ENCODE measurements at places on chromosomes 2 and 18.
A peak's percentile ranks its signal among the peaks of the same experiment; 100 is the strongest.

DNA sequence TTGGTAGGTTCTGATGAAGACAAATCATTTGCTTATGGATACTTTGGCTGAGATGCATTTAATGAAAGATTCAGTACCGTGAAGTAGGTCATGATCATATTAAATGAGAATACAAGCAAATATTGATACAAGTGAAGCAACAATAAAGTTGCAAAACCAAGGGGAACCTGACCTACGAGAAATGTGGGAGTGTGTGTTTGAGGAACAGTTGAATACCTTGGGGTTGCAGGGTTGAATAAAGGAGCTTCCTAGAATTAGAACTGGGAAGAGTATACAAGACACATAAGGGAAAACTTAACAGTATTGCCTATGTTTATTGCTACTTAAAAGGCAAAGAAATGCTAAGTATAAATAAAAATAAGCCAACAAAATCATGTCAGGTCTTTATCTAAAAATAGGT, 702.9 kb downstream of the ERBB4 start:
- no peak for DNase-seq

DNA sequence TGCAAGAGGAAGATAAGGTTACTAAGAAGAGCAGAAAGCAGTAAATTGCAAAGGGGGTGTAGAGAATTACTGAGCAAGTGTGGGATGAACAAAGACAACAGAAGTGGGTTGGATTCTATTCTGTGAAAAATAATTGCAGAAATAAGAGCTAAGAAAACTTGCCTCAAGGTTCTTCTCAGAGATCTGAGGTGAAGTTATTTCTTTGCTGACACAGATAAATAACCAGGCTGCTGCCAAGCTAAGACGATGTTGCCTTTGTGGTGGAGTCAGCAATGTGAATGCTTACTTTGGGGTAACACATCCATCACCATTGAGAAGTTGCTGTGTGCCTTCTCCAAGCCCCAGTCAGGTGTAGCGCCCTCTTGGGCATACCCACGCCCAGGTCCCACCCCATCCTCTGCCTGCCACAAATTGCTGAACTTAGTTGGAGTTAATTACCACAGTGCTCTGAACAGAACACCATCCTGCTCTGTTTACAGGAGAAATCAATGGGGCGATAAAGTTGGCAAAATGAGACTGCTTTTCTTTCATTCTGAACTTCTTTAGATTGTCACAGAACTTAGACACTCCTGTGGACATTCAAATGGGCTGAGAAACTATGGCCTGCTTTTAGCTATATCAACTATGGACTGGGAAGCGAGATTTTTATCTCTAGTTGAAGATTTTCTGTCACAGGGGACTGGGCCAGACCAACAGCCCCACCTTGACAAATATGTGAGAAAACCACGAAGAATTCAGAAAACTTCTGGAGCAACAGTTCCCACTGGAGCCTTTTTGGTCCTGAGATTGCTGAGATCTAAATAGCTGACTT, 283.6 kb downstream of the TMX3 start:
- DNase-seq, result no peak

DNA sequence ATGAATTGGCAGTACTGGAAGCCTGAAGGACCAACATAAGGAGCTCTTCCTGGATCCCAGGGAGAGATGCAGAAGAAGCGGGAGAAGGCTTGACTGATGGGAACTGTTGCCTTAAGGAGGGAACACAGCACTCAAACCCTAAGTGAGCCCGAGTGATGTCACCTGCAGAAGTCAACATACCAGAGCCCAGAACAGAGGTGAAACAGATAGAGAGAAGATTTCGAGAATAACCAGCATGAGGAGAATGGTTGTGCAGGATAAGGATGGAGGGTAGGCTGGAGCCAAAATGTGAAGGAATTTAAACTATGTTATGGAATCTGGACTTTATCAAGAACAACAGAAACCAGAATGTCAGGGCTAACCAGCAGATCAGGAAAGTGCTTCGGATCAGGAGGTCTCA, 463.1 kb upstream of the DDX18 start:
- DNase-seq, result no peak

- DNase-seq, result peak; percentile 20
These were observed 15.4 kb upstream of the RMC1 start for GRCh38 chr18:23487738-23488570.

DNA sequence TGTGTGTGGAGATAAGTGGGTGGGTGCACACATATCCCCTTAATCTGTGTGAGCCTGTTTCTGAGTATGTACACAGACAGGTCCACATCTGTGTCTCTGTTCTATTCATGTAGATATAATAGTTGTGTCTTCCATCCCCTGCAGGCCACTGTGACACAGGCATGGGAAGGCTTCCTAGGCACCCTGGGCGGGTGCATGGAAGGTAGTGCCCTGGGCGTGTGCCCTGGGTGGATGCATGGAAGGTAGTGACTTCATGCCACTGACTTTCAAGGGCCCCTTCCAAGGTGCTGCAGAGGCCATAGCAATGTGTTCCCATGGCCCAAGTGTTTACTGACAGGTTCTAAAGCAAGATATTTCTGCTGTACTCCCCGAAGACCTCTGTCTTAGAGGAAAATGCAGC, 462.5 kb upstream of the HS6ST1 start:
- no peak for DNase-seq

DNA sequence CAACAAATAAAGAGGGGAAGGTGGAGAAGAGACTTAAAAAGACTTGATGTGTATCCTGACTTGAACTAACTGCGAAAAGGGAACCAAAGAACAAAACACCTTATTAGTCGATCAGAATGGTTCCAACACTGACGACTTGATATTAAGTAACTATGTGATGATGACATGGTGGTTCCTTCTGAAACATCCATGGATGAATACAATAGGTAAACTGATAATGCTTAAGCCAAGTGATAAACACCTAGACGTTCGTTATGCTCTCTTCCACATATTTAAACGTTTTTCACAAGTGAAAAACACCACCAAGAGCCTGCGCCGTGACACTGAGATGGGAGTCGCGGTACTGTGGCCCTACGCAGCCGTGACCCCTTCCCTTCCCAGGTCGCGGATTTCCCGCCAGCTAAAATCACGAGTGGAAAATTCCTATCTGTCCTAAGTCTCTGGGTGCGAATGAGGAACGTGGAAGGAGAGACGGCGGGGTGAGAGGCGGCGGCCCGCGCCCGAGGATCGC, 797 bp downstream of the TTC32 start:
- peak; percentile 11 for DNase-seq

DNA sequence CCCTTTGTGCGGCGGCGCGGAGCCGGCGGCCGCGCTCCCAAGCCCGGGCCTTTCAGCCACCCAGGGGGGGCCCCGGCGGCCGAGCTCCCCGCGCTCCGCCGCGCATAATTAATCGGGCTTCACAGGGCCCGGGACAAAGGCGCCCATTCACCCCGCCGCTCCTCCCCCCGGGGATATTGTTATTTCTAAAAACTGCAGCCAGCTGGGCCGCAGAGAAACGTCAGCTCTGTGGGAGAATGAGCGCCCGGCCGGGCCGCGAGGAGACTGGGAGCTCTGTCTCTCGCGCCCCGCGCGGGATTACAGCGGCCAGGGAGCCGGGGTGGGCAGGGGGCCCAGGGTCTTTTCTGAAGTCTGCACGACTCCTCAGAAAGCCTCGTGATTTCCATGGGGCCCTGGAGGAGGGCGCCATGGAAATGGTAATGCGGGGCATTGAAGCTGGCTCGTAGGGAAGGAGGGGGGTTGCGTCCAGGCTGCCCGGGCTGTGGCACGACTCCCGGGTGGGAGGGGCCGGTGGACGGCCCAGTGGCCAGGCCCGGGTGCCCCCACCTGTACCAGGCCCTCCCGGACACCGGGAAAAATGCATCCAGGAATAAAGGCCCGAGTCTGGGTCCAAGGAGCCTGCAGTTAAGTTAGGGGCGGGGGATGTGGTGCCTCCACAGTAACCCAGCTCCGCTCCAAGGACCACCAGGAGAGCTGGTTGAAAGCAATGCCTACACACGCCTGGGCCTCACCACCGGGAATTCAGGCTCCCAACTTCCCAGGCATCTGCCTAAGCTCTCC, 125.3 kb downstream of the ZFP36L2 start:
- DNase-seq, result peak; percentile 79

DNA sequence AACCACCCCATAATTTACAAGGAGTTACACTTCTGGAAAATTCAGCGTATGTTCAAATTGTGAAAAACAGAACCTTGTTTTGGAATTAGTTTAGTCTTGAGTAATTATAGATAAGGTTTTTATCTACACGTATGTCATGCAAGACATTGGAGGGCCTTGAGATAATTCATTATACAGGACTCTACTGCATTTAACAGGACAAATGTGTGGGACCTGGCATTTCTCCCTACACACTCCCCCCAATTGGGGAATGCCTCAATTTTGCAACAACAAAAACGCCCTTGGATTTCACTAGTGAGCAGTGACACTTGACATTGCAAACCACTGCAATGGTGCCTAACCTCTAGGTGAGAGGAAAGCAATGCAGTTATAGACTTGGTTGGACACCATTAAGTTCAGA, 11.4 kb downstream of the SLC1A4 start:
- DNase-seq, result no peak

- DNase-seq, result no peak
These were observed 21.0 kb downstream of the TCF7L1 start for GRCh38 chr2:85154048-85154753.

DNA sequence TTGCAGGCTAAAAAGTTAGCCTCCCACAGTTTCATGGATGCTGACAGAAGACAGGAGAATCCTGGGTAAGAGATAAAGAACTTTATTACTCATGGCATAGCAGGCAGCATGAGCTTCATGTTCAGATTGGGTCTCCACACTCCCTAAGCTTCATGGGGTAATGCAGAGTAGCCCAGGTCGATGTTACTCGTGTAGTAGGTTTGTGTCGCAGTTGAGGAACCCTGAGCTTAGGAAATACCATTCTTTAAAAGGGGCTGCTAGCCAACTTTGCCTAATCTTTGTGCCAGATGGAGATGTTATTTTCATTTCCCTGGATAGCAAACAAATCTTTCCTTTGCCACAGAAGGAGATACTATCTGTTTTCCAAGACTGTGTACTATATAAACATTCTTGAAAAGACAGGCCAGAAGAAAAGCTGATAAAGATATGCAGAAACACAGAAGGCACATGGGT, 117.6 kb downstream of the LTBP1 start:
- no peak for DNase-seq

- peak; percentile 58 for DNase-seq
These were observed 230.7 kb upstream of the CCDC68 start for GRCh38 chr18:55189972-55190371.

GRCh38 chr2:236642125-236642524, 72.5 kb downstream of the ACKR3 start:
- no peak for DNase-seq

DNA sequence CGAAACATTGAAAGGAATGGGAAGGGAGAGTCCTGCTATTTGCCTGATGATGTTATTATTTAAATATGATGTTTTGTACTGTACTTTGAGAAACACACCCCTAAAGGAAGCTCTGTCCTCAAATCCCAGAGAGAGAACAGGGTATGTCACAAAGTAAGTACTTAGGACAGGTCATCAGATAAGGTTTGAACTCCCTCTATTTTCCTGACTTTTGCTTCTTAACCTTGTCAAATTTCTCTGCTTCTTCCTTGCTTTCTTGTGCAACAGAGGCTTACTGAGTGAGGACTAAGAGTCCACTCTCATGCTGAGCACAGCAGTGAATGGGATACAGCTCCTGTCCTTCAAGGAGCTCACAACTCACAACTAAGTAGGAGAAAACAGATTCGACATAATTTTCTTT, 3.7 kb downstream of the DGUOK start:
- DNase-seq, result no peak

- DNase-seq, result no peak
These were observed 31.0 kb downstream of the CFAP36 start for GRCh38 chr2:55550368-55551102.

DNA sequence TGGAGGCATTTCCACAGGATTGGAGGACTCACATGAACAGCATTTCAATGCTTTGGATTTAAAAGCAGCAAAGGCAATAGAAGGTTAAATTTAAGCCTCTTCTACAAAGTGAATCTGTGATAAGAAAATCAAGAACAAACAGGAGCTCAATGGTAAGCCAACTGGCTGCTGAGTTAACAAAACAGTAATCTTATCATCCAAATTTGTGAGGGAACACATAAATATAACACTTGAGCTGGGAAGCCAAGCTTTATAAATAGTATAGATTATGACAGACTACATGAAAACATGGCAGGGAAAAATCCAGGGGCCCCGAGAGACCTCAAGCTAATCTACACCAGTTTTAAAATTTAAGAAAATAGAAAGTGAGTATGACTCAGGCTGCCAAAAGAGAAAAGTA, 108.5 kb upstream of the PGAP1 start:
- DNase-seq, result no peak

GRCh38 chr2:27074738-27075565, 3.5 kb upstream of the EMILIN1 start:
- no peak for DNase-seq

DNA sequence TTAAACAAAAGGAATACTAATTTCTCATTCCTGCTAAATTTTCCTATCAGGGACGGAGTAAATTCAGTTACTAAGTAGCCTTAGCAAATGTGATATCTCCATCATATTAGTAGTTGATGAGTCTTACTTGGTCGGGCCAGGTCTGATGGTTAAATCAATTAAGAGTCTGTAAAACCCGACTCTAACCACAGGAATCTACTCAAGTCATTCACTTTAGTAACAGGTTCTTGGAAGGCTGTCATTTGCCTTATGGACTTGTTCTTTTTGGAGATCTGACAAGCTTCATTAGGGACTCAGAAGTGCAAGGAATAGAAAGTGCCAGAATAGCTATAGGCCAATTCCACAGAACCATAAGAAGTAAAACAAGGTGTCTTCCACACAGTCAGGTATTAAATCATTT, 119.0 kb downstream of the GCA start:
- DNase-seq, result no peak

GRCh38 chr2:174667250-174667860, 69.8 kb upstream of the WIPF1 start:
- peak; percentile 40 for DNase-seq

DNA sequence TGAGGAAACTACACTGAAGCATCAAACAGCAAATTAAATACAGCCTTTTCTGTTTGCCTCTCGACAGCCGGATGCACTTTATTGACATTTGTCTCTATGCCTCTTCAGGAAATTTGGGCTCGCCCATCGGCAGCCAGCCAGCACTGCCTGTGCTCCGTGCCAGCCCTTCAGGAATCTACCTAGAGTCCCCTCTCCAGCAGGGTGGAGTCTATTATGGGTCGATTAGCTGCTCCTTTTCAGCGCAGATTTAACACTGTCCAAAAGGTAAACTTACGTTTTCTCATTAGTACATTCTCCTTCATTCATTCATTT, 91.5 kb downstream of the MYCN start:
- DNase-seq, result no peak

DNA sequence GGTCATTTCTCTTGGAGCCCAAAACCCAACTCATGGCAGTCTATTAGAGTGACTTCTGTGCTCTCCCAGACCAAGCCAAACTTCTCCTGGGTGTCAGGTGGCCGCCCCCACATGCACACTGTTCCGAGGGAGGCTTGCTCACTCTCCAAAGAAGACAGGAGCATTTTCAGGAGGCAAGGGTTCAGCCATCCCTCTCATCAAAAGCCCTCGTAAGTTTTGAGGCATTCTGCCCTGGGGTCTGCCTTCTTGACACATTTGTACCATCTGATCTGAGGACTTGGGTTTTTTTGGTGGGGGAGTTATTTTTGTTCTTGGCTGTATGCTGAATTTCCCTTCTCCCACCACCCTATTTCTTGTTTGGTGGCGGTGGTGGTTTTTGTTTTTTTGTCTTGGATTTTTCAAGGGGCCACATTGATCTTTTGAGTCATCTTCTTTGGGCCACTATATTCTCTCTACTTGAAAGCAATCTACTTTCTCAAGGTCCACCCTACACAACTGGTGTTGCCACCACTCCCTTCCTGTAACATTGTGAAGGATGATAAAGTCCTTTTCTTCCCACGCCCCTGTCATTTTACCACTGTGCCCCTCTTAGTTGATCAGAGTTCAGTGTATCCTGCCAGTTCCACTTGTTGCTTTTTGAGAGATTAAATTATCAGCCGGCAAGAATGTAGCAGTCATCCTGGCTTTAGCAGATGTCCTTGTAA, 255.8 kb downstream of the CYP26B1 start:
- DNase-seq, result no peak
